Breast epithelium (tissue), 4 donors: ENCODE measurements at places on chromosomes 1 and 21. TPM values are rescaled to one million over a fixed set of nuclear protein-coding genes. Genes with fewer than 3 reads are reported as not detected.

DNA sequence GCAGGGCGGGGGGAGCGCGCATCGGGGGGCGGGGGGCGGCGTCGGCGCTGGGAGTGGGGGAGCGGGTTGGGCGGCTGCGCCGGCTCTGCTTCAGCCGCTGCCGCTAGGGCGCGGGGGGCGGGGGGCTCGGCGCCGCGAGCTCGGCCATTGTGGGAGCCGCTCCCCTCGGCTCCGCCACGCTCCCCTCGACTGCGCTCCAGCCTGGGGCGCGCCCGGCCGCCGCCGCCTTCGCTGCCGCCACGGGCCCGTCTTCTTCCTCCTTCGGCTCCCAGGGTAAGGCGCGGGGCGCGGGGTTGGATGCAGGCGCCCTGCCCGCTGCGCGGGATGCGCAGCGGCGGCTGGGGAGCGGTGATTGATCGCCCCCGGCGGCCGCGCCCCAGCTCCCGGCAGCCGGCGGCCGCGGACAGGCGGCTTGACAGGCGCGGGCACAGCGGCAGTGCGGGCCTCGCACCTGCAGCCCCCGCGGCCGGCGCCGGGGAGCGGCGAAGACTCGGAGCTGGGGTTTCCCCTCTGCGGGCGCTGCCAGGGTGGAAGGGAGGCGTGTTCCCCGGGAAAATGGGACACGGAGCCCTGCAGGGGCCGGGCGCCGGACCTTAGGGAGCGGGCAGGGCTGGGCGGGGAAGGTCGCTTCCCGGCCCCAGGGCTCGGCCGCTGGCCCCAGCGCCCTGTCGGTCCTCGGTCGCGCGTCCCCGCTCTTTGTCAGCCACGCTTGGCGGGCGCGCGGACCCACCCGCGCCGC, 55.3 kb downstream of the NDUFS5 start:
- peaks cover 4% of the 10 kb centered on the region for H3K4me1 ChIP-seq
- no peaks in the 10 kb centered on the region for H3K36me3 ChIP-seq
- peak overlapping the region; percentile 88 for H3K4me3 ChIP-seq
- no peak for DNase-seq
- H3K27ac ChIP-seq, result peak overlapping the region; percentile 21

GRCh38 chr21:38380481-38381137, 117.7 kb downstream of the ERG start:
- H3K36me3 ChIP-seq, result no peaks in the 10 kb centered on the region
- DNase-seq, result no peak
- H3K4me3 ChIP-seq, result no peak overlapping the region
- H3K27me3 ChIP-seq, result no peaks in the 10 kb centered on the region
- H3K27ac ChIP-seq, result no peak overlapping the region

- H3K36me3 ChIP-seq, result no peaks in the 10 kb centered on the region
- peaks cover 6% of the 10 kb centered on the region for H3K4me1 ChIP-seq
- peak overlapping the region; percentile 62 for H3K4me3 ChIP-seq
- peak overlapping the region; percentile 78 for H3K27ac ChIP-seq
- DNase-seq, result peak; percentile 77
Measured at GRCh38 chr1:975896-976683, 5.8 kb downstream of the PERM1 start.

GRCh38 chr1:179951383-179952144, 3.0 kb upstream of the CEP350 start:
- no peaks in the 10 kb centered on the region for H3K36me3 ChIP-seq
- no peak overlapping the region for H3K27ac ChIP-seq
- H3K4me3 ChIP-seq, result no peak overlapping the region
- no peaks in the 10 kb centered on the region for H3K27me3 ChIP-seq
- DNase-seq, result no peak

DNA sequence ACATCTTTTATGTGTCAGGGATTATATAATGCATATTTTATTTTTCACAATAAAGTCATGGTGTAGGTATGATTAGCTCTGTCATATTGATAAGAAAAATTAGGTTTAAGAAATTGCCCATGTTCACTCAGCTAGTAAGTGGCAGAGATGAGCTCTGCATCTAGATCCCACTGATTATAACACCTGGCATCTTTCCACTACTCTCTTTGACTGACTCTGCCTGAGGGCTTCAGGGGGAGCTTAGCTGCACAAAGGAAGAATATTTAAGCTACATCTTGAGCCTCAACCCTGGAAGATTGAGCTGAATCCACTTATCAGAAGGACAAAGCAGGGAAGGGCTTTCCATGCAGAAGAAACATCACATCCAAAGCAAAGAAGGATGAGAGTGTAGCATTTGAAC, 190.4 kb downstream of the MIS18A start:
- H3K27ac ChIP-seq, result no peak overlapping the region
- no peak overlapping the region for H3K4me3 ChIP-seq
- no peaks in the 10 kb centered on the region for H3K36me3 ChIP-seq
- H3K4me1 ChIP-seq, result no peaks in the 10 kb centered on the region
- no peak for DNase-seq
- H3K27me3 ChIP-seq, result no peaks in the 10 kb centered on the region

GRCh38 chr1:186559601-186560116, 98.7 kb upstream of the PDC start:
- no peaks in the 10 kb centered on the region for H3K27me3 ChIP-seq
- peak overlapping the region; percentile 27 for H3K27ac ChIP-seq
- H3K36me3 ChIP-seq, result no peaks in the 10 kb centered on the region
- peak; percentile 27 for DNase-seq

- H3K4me3 ChIP-seq, result no peak overlapping the region
- no peaks in the 10 kb centered on the region for H3K4me1 ChIP-seq
- no peak for DNase-seq
- H3K27ac ChIP-seq, result no peak overlapping the region
- H3K36me3 ChIP-seq, result no peaks in the 10 kb centered on the region
- no peaks in the 10 kb centered on the region for H3K27me3 ChIP-seq
Measured at GRCh38 chr1:185435696-185436379, 118.8 kb upstream of the IVNS1ABP start.

- no peaks in the 10 kb centered on the region for H3K4me1 ChIP-seq
- H3K27ac ChIP-seq, result no peak overlapping the region
- H3K4me3 ChIP-seq, result no peak overlapping the region
Measured at GRCh38 chr1:221039616-221040015, 160.4 kb downstream of the HLX start.

GRCh38 chr21:41251961-41252642, 64.5 kb upstream of the FAM3B start:
- no peaks in the 10 kb centered on the region for H3K36me3 ChIP-seq
- no peak for DNase-seq
- no peaks in the 10 kb centered on the region for H3K27me3 ChIP-seq
- H3K27ac ChIP-seq, result no peak overlapping the region

DNA sequence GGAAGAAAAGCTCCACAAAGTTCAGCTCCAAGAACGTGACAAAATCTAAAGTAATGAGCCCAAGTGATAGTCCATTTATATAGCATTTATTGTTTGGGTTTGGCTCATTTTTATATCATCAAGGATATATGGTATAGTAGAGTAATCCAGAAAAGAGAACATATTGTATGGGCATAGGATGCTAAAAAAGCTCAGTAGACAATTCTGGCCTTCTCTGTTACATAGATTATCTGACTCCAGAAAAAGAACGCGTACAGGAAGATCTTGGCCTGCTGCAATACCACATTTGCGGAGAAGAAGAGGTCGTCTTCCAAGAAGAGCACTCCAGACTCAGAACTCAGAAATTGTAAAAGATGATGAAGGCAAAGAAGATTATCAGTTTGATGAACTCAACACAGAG, 43.8 kb downstream of the TMED5 start:
- no peak overlapping the region for H3K27ac ChIP-seq
- no peak overlapping the region for H3K4me3 ChIP-seq
- H3K36me3 ChIP-seq, result peaks cover 3% of the 10 kb centered on the region

GRCh38 chr1:148166558-148167492, 14.7 kb upstream of the NBPF11 start:
- no peak overlapping the region for H3K27ac ChIP-seq
- no peaks in the 10 kb centered on the region for H3K4me1 ChIP-seq
- H3K27me3 ChIP-seq, result no peaks in the 10 kb centered on the region
- no peak overlapping the region for H3K4me3 ChIP-seq

GRCh38 chr1:180271272-180272255, 41.5 kb downstream of the LHX4 start:
- no peak for DNase-seq
- H3K27me3 ChIP-seq, result no peaks in the 10 kb centered on the region
- H3K4me3 ChIP-seq, result no peak overlapping the region
- H3K36me3 ChIP-seq, result no peaks in the 10 kb centered on the region
- H3K27ac ChIP-seq, result no peak overlapping the region
- no peaks in the 10 kb centered on the region for H3K4me1 ChIP-seq

GRCh38 chr1:60875138-60875537, 207.2 kb upstream of the NFIA start:
- no peaks in the 10 kb centered on the region for H3K27me3 ChIP-seq
- H3K36me3 ChIP-seq, result no peaks in the 10 kb centered on the region
- no peak for DNase-seq
- H3K27ac ChIP-seq, result no peak overlapping the region
- H3K4me3 ChIP-seq, result no peak overlapping the region
- no peaks in the 10 kb centered on the region for H3K4me1 ChIP-seq

- no peak for DNase-seq
- no peaks in the 10 kb centered on the region for H3K36me3 ChIP-seq
- H3K4me1 ChIP-seq, result no peaks in the 10 kb centered on the region
- peak overlapping the region; percentile 48 for H3K27ac ChIP-seq
Measured at GRCh38 chr1:55468142-55468795, 253.1 kb upstream of the USP24 start.

GRCh38 chr1:109917768-109918606, 7.3 kb downstream of the CSF1 start:
- H3K4me1 ChIP-seq, result peaks cover 5% of the 10 kb centered on the region
- peaks cover 11% of the 10 kb centered on the region for H3K36me3 ChIP-seq
- no peaks in the 10 kb centered on the region for H3K27me3 ChIP-seq
- no peak overlapping the region for H3K4me3 ChIP-seq
- no peak for DNase-seq

The S100A12 gene
- not detected for total RNA-seq

The CSF3R gene
- total RNA-seq, result 17.3 TPM

The CD5L gene
- total RNA-seq, result not detected

The HSD3B1 gene
- not detected for total RNA-seq

The NLRP3 gene
- 0.66 TPM for total RNA-seq

The KCNJ9 gene
- not detected for total RNA-seq
